ENCODE measurements at places on chromosomes 13 and 19. TPM values are rescaled to one million over a fixed set of nuclear protein-coding genes. Genes with fewer than 3 reads are reported as not detected.

DNA sequence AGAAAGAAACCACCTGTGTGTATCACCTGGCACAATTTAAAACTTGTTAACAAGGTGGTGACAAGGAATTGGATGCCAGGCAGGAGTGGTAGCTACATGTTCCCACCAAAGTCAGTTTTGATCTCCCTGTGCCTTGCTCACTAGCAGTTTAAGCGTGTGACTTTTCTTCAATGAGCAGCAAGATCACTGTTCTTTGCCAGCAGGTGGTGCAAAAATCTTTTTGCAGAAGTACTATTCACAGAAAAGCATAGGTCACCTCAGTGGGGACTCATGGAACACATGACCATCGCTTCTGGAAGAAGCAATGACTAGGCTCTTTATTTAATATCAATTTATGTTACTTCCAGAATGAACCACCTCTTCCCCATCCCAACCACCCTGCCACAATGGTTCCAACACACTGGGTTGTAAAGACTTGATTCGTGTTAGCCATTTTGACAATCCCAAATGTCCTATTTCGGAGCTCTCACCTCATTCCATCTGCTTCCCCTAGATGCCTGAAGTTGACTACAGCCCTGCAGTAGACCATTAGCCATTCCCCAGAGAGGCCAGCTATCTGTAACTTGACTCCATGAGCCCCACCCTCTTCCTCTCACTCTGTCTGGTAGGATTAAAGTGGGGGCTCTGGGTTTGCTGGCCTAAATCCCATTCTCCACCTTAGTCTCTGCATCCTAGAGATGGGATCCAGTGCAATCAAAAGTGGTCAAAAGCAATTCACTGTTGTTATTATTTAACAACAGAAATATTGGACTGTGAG is 59.1 kb upstream of the TNFRSF19 start:
- no peak for DNase-seq

- no peak for DNase-seq
These were observed 152.1 kb downstream of the KCTD15 start for GRCh38 chr19:33948651-33949335.

- no peak for DNase-seq
These were observed 37.5 kb upstream of the POMP start for GRCh38 chr13:28621449-28621848.

ZNF177 gene
- 9.0 TPM for total RNA-seq

ATP13A1 gene
- 705 TPM for total RNA-seq

SLC10A2 gene
- total RNA-seq, result not detected
